ENCODE measurements at places on chromosomes 11 and 22.
A peak's percentile ranks its signal among the peaks of the same experiment; 100 is the strongest.

- DNase-seq: no peak
Measured at GRCh38 chr11:73374151-73374550, 2.0 kb upstream of the RELT start.

- DNase-seq: no peak
Measured at GRCh38 chr11:107590460-107591377, at the start of gene ELMOD1. TSS of gene ELMOD1 (plus strand) at chr11:107591147. CDS start at chr11:107618190, 27,043 bp downstream.

DNA sequence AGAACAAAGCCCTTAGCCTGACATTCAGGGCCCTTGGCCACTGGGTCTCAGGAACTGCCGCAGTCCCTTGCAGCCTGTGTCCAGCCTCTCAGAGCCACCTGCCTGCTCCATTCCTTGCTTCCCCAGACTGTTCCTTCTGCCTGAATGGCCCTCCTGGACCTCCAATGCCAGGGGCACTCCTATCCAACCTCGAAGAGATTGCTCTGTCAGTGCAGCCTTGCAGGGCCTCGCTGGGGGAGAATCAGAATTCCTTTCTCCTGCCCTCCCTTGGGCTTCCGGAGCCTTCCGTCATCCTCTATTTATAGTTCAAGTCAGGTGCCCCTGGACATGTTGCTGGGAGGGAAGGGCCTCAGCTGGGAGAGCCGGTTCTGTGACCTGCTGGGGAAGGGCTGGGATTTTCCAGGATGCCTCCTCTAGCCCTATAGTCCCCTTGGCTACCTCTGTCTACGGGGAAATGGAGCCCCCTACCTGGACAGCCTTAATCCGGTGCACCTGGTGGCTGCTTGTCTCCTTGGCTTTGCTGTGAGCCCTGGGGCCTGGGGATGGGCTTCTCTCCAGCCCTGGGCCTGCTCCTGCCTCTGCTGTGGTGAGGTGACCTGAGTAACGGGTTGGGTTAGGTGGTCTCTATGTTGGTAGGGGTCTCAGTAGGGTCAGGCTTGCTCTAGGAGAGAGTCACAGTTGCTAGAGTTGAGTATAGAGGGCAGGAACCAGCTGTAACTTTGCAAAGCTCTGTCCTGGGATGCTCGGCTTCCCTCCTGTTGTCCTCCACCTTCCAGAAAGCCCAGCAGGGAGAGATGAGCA lies 45.9 kb upstream of the SYT7 start:
- DNase-seq: no peak

GRCh38 chr11:69199583-69200315 lies 44.0 kb downstream of the SMIM38 start:
- DNase-seq: peak; percentile 16

GRCh38 chr22:32744176-32744959 lies 57.1 kb upstream of the TIMP3 start:
- DNase-seq: no peak

DNA sequence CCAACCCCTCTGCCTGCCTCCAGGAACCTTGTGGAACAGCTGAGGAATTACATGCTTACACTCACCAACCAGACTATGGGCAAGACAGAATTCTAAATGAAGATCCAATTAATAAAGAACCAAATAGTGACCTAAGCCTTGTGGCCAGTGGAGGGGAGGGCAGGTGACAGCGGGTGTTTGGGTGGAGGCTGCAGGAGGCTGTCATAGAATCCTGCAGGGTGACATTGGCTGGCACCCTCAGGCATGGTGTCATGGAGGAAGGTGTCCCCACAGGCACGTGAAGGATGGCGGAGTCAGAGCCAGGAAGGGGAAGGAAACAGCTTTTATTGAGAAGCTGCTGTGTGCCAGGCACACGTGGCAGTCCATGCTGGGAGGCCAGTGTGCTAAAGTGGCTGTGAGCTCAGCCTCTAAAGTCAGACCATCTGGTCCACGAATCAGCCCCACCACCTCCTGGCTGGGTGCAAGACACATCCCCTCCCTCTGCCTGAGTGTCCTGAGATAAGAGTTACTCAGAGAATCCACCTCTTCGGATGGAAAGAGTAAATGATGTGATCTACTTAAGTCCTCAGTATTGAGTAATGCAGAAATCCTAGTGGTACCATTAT lies 8.7 kb downstream of the MYO18B start:
- no peak for DNase-seq

- DNase-seq: peak; percentile 78
Measured at GRCh38 chr11:46391578-46392420, at the start of gene CHRM4. TSS of gene CHRM4 (minus strand) at chr11:46391776. CDS start at chr11:46386557, 5,219 bp downstream.

DNA sequence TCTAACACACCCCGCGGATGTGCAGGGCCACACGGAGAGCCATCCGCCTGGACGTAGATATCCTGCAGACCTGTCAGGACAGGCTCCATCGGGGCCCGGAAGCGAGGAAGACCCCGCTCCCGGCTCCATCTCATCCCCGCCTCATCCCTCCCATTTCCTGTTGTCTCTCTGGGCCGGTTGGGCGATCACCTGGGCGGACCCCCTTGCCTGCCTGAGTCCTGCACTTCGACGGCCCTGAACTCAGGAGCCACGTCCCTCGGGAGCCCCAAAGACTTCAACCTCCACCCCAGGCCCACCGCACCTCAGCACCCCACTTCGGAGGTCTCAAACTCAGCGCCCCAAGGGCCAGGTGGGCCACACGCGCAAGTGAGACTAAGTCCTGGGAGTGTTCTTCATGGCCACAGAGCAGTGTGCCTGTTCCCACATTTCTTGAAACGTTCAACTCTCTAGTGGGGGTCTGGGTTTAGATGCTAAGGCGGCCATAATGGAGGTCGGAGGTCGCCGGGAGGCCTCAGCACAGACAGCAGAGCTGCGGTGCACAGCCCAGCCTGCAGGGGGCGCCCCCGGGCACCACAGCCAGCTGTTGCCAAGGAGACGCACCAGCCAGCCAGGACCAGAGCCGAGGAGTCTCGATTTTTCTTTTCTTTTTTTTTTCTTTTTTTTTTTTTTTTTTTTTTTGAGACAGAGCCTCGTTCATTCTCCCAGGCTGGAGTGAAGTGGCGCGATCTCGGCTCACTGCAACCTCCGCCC lies 26.0 kb upstream of the FADD start:
- DNase-seq: no peak

GRCh38 chr11:79189055-79189454 lies 251.8 kb downstream of the TENM4 start:
- DNase-seq: no peak

DNA sequence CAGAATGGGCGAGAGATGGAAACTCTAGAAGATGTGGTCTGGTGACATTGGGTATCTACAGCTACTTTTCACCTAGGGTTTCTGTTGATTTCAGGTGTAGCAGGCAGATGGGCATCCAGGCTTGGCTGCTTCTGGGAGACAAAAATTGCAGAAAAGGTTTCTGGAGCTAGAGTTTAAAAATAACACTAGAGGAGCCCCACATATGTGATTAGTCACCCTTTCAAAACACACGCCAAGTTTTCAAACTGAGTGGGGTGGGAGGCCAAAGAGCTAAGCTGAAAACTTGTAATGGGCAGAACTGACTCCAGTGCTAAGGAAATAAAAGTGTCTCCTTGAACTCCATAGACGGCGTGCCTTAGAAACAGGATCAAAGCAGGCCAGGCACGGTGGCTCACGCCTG lies 80.8 kb downstream of the GRK3 start:
- no peak for DNase-seq

DNA sequence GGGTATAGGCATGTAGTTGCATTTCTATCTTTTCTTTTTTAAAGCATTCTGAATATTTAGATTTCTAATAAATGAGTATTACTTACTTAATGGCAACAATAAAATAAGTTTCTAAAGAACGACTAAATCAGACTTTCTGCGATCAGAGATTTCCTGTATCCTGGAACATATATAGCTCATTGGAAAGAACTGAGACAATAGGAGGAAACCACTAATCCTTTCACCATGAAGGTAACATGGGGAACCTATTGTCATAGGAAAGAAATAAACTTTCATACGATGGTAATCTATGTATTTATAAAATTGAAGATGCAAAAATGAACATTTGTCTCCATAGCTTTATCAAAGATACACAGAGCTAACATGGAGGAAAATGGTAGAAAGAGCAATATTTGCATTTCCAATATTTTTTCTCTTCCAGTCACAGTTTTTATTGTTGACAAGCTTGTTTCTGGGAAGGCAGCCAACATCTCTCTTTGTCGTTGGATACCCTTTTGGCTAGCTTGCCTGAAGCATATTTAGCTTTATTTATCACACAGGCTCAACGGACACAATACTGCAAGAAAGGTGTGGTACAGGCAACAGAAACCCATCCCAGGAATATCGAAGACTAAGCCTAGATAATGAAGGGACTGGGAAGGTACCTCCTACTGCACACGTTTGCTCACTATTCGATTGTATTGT lies 293.3 kb upstream of the MPPED2 start:
- DNase-seq: peak; percentile 89
